Stimulated activated CD8-positive, alpha-beta memory T cell treated with anti-CD3 and anti-CD28 coated beads, Interleukin-15, amount 100 ng/mL, for 24 hours (primary cell): ENCODE measurements at places on chromosomes 4 and X.

DNA sequence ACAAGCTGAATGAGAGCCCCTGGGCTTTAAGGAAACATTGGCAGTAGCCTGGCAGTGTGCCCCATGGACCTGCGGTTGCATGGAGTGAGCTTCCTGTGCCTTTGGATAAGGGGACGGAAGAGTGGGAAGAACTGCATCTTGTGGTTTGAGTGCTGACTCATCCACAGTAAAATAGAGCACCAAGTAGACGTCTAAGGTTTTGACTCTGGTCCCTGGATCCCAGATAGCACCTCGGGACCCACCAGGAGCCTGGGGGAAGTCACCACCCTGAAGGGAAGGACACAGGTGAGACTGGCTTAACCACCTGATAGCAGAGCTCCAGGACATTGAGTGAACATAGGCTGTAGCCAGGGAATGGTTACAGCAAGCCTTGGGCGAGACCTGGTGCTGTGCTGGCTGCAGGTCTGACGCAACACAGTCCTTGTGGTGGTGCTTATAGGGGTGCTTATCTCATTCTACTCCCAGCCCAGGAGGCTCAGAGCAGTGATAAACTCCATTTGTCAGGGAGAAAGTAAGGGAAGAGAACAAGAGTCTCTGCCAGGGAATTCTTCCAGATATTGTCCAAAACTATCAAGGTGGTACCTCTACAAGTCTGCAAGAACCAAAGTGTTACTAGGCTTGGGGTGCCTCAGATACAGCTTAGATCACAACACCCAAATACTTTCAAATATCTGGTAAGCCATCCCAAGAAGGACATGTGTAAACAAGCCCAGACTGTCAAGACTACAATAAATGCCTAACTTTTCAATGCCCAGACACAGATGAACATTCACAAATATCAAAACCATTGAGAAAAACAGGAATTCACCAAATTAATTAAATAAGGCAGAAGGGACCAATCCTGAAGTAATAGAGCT, 123.6 kb upstream of the TET2 start:
- DNase-seq: no peak

- DNase-seq: no peak
Observed at GRCh38 chr4:107599841-107600240, 120.2 kb downstream of the PAPSS1 start.

DNA sequence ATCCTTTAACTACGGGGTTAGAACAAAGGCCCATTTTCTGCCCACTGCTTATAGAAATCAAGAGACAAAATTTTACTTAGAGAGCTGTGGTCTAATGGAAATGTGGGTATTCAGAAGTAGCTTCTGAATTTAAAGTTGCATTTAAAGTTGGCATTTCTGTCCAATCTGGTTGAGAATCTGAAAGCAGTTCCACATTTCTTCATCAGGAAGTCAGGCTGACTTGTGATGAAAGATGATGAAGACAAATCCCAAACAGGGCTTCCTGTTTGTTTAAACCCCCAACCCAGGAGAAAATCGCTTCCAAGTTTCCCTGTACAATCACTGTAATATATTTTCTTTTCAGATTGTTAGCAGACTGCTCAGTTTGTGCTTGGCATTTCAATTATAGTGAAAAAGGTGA, 345.3 kb downstream of the SPRY1 start:
- DNase-seq: no peak

- DNase-seq: no peak
Observed at GRCh38 chr4:137427411-137427810, 104.9 kb downstream of the PCDH18 start.

- no peak for DNase-seq
Observed at GRCh38 chr4:162644346-162644745, 480.5 kb upstream of the FSTL5 start.

DNA sequence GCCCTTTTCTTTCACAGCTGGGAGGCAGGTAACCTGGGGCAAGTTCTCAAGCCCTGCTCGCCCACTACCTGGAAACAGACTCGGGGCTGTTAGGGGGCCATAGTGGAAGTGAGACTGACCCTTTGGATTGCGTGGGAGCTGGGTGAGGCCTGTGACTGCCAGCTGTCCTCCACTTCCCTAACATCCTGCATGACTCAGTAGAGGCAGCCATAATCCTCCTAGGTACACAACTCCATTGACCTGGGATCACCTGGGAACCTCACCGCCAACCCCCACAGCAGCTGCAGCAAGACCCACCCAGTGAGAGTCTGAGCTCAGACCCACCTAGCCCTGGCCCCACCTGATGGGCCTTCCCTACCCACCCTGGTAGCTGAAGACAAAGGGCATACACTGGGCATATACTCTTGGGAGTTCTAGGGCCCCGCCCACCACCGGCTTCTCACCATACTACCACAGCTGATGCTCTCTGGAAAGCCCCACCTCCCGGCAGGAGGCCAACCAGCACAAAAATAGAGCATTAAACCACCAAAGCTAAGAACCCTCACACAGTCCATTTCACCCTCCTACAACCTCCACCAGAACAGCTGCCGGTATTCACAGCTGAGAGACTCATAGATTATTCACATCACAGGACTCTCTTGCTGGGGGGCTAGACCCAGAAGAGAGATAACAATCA, 61.1 kb upstream of the DCTD start:
- DNase-seq: no peak

GRCh38 chrX:103170216-103170615, 44.7 kb upstream of the BEX4 start:
- no peak for DNase-seq

GRCh38 chr4:1960170-1960825, 48.5 kb downstream of the NELFA start:
- DNase-seq: no peak

GRCh38 chr4:128517096-128517738, 229.6 kb upstream of the PGRMC2 start:
- no peak for DNase-seq

GRCh38 chr4:10029403-10029802, 8.1 kb upstream of the SLC2A9 start:
- DNase-seq: no peak

DNA sequence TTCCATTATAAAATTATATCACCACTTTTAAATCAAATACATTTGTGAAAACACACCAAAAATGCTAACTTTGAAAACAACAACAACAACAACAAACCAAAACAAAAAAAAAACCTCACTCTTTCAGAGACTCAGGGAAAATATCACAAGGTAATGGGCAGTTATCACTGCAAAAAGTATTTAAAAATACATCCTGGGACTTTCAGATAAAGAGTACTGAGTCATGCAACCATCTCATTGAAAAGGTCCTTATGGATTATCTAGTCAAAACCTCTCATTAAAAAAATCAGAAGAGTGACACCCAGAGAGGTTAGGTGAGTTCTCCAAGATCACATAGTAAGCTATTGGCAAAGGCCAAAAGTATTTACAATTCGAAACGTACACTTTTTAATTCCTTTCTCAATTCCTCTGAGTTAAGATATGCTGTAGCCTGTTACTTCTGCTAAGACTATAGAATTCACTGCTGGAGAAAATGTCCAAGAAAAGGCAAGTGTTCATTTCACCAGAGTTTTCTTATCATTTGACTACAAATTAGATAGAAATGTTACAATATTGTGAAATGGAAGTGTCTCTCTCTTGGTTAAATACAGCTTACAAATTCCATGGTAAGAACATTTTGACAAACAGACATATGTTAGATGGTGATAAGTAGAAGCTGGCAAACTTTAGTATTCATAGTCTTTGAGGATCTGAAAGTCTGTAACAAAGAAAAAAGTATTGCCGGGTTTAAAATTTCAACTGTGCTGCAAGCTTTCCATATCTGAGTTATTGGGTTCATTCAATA, 9.3 kb downstream of the STX18 start:
- DNase-seq: no peak

GRCh38 chrX:1727531-1728027, 112.7 kb downstream of the ASMT start:
- DNase-seq: no peak

DNA sequence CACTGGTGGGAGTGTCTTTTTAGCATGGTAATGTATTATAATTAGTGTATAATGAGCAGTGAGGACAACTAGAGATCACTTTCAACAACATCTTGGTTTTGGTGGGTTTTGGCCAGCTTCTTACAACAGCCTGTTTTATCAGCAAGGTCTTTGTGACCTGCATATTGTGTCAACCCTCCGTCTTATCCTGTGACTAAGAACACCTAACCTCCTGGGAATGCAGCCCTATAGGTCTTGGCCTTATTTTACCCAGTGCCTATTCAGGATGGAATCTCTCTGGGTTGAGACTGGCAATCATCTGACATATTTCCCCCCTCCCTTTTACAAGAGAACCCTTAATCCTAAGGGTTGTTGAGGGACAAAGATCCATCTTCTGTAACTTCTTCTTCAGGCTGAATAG, 21.9 kb upstream of the ADH4 start:
- no peak for DNase-seq

- no peak for DNase-seq
Observed at GRCh38 chrX:39910651-39911050, 187.1 kb downstream of the BCOR start.

DNA sequence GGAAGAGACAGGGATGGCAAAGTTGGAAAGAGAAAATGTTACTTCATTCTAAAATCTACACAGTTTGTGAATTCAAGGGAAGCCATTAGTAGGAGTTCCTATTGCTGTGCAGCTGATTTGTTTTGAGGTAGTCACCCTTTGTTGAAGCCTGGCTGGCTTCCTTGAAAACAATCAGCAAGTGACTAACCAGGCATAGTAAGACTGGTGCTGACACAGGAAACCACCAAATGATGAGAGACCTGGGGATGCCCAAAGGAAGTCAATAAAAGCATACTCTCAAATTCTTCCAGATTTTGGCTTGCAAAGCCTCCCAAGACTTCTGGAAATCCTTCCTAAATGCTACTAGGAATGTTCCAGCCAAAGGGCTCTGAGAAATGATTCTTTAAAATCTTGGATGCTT, 23.9 kb upstream of the PRDM8 start:
- no peak for DNase-seq

GRCh38 chrX:16999275-16999674, 52.8 kb downstream of the REPS2 start:
- no peak for DNase-seq

- DNase-seq: no peak
Observed at GRCh38 chrX:108224727-108225621, 133.4 kb downstream of the ATG4A start.

- DNase-seq: no peak
Observed at GRCh38 chrX:18461431-18461830, 36.0 kb downstream of the CDKL5 start.
